Left renal pelvis (tissue), 4 donors: ENCODE measurements at places on chromosomes 12 and 14.

GRCh38 chr14:99936056-99936455 is 129.2 kb upstream of the EVL start:
- no peak for DNase-seq

DNA sequence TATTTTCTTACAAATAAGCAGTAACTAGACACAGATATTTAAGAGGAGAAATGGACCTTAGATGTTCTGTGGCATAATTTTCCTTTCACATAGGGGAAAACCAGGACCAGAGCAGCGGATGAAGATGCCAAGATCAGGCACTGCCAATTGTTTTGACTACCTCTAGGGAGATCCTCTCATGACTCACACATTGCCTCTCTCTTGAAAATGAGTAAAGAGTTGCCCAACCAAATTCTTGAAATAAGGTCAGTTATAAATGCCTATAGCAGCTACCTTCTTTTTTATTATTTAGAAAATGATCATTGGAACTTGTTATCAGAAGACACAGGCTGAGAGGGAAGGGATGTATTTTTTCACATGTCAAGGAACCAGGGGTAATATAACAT is 263.4 kb upstream of the PLEKHG7 start:
- no peak for DNase-seq

DNA sequence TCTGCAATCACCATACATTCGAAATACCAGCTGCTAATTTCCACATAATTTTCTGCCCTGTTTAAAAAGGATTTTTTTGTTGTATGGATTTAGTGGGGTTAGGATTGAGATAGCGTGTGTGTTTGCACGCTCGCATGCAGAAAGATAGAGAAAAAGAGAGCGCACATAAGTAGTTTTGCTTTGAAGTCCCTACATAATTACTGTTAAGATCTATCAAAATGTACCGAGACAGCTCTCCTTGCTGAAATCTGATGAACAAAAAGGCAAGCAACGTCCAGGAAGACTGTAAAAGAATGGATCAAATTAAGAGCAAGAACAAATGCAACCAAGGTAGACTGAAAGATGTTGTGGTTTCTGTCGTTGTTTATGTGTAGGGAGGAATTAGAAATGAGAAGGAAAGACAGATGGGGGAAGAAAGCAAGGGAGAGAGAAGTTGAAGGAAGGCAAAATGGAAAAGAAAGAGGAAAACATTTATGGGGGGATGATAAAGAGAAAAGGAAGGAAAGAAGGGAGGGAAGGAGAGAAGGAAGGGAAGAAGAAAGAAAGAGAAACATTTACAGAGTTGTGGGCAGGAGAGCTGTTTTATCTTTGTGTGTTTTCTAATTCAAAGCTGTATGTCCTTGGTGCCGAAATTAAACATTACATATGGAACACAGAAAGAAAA is 522.3 kb downstream of the MED13L start:
- DNase-seq: no peak

GRCh38 chr12:113762882-113763816 is 203.0 kb downstream of the RBM19 start:
- no peak for DNase-seq

DNA sequence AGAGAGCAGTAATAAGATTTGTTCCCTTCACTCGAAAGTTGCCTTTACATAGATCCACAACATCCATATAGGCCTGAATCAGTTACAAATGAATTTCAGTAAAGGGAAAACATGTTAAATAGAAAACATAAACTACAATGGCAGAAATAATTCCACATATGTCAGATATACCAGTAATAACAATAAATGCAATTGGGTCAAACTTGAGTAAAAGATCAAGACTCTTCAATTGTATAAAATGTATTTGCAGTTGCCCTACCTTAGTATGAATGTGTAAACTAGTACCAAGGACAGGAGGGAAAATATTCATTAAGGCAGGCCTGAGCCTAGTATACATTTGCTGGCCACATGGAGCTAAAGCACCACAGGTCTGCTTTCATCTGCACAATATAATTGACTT is 17.6 kb downstream of the NOS1 start:
- no peak for DNase-seq

- no peak for DNase-seq
These were observed 6.8 kb upstream of the RNU7-1 start for GRCh38 chr12:6936636-6937480.

DNA sequence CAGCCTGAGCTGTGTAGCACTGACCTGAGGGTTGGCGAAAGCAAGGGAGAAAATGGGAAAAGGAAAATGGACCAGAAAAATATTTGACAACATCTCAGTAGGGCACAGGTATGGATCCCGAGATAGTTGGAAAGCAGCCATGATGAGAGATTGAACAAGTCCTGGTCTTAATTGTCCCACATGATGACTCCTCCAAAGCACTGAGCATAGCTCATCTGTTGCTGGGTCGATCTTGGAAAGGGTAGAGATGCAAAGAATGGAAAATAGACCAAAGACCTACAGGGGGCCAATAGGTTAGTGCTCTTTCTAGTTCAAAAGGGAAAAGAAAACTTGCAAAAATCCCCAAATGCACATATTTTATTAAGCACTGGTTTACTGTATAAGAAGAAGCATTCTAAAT is 251.9 kb downstream of the SEC23A start:
- DNase-seq: no peak

- no peak for DNase-seq
These were observed 91.6 kb downstream of the FOXN3 start for GRCh38 chr14:89325299-89325883.

DNA sequence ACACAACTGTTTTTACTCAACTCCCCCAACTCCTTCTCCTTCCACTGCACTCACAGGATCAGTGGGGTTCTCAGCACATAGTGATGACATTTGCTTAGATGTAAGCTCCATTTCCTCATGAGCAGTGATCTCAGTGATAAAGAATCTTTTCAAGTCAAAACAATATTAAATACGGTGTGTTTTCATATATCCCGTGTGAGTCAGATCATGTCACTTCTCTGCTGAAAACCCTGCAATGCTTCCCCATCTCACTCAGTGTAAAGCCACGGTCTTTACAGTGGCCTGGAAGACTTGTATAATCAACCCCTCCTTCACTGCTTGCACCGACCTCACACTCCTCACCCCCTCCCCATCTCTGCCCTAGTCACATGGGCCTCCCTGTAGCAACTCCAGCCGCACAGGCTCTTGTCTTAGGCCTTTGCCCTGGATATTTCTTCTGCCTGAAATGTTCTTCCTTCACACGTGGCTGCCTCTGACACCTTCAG is 149.7 kb upstream of the ARHGAP5 start:
- no peak for DNase-seq

DNA sequence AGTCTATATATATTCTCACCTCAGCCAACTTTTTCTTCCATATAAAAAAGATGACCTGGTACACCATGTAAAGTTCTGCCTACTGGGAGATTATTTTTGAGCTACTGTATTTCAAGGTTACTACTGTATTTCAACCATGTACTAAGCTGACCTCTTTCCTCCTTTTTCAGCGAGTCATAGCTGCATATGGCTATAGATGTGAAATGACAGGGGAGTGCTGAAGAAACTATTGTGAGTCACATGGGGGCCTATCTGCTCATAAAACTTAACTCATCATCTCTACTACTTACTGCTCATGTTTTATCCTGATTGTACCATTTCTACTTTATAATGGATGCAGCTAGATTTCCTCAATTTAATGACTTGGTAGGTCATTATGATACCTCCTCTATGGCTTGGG is 571.4 kb upstream of the ATP2B1 start:
- DNase-seq: no peak

DNA sequence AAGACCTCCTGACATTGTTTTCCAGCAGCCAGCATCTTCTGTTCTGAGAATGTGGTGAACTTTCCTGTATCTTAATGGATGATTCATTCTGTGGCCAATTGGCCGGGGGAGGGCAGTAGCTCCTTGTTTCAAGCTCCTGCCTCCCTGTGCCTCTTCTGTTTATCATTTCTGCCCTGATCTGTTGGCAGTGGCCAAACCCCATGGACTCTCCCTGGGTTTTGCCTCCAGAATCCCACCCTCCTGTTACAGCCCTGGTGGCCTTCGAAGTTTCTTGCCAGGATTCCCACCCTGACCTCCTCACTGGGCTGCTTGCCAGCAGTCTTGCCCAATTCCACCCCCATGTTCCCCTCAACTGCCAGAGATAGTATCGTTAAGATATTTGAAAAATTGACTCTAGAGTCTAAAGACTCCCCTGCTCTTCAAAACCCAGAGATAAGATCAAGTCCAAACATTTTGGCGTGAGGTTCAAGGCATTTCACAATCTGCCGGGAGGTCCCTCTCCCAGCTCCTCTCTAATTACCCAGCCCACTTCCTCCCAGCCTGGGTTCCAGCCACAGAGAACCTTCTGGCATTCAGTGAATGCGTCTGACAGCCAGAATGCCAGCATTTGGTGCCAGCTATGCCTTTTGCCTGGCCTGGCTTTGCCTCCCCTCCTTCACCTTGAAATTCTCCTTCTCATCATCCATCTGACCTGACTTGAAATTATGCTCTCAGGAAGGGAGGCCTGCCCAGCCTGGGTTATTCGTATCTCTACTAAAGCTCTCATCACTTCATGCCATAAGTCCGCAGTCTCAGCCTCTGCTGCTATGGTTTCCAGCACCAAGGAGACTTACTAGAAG is 37.7 kb upstream of the TXNRD1 start:
- DNase-seq: no peak

DNA sequence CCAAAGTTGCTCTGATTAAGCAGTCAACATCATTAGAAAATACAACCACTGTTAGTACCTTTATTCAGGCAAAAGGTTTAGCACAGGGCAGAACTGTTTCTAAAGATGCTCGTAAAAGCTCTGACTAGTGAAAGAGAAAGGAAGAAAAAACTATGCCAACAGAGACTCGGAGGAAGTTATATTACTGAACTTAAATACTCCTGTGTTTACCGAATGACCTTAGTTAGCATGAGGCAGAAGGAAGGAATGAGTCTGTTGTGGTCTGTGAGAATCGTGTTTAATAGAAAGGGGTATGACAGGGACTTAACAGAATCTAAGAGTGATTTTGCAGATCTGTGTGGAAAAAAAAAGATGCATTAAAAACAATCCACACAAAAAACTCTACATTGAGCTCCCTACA is 84.1 kb upstream of the OVCH1 start:
- no peak for DNase-seq

DNA sequence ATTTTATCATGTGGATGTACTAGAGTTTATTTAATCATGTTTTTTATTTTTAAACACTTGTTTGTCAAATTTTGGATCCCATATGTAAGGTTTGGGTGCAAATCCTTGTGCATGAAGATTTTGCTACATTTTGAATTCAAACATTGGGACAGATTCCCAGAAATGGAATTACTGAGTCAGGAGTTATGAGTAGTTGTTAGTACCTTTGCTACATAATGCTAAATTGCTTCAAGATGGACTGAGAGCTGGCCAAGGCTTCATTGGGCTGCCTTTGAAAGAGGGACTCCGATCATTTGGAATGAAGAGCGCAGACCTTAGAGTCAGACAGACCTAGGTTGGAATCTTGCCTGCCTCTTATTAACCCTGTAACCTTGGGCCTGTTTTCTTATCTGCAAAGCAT is 154.9 kb upstream of the PWP1 start:
- no peak for DNase-seq

DNA sequence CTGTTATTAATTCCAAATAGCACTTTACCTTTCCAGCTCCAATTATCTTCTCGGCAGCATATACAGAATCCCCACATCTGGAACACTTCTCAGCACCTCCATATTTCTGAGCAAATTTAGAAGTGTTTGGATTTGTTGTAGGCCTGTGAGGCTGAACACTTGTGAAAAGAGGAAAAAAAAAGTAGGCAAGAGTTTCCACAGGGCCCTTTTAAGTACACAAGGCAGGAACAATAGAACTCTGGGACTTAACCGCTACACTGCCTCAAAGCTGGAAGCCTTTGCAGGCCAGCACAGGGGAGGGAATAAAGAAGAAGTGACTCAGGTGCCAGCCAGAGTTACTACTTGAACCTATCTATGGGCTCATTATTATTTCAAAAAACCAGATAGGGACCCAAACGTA is 18.6 kb downstream of the CSRP2 start:
- no peak for DNase-seq

- DNase-seq: no peak
These were observed 15.1 kb upstream of the RPLP0 start for GRCh38 chr12:120215766-120216735.

DNA sequence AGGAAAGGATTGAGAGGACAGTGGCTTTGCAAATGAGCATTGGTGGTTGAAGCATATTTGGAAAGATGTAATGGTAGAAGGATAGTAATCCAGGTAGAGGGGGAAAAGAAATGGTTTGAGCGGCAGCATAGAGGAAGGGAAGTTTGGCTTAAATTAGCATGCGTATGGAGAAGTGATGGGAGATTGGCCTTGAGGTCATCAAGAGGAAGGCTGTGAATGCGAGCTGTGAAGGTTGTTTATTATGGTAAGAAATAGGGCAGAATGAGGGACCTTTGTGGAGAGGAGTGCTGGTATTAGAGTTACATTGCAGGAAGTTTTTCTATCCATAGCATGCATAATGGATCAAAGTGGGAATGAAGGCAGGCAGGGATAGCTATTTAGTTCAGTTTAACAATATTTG is 162.1 kb downstream of the TMTC2 start:
- no peak for DNase-seq
